ENCODE measurements at places on chromosomes 7 and 10. TPM values are rescaled to one million over a fixed set of nuclear protein-coding genes. Genes with fewer than 3 reads are reported as not detected.

HMX3 gene
- total RNA-seq, result 0.36 TPM

GRCh38 chr7:128697302-128697905, 25.3 kb downstream of the GARIN1A start:
- no peak for DNase-seq

GRCh38 chr10:98694014-98694413, 247.3 kb upstream of the HPS1 start:
- DNase-seq, result no peak

DNA sequence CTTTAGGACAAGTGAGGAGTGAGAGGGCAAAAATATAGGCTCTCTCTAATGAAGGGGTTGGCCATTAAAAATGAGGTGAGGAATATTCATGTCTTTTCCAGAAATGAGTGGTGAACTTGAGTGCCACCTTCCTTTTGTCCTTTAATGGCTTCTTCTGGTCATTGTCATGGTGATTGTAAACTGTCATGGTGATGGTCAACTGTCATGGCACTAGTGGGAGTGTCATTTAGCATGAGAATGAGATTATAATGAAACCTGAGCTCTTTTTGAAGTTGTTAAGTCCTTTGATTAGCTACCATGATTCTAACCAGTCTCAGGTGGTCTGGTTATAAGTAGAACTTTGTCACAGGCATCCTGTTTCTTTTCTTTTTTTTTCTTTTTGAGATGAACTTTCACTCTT, 524.4 kb downstream of the NEBL start:
- no peak for DNase-seq

- no peak for DNase-seq
These were observed 5.9 kb upstream of the UPF2 start for GRCh38 chr10:12048547-12048946.

GRCh38 chr10:132392184-132392800, 4.7 kb upstream of the PWWP2B start:
- DNase-seq, result peak; percentile 1

- no peak for DNase-seq
These were observed 19.1 kb upstream of the GJD4 start for GRCh38 chr10:35585903-35586535.

MSMB gene
- total RNA-seq, result not detected

EVX1 gene
- total RNA-seq, result 0.87 TPM

DNA sequence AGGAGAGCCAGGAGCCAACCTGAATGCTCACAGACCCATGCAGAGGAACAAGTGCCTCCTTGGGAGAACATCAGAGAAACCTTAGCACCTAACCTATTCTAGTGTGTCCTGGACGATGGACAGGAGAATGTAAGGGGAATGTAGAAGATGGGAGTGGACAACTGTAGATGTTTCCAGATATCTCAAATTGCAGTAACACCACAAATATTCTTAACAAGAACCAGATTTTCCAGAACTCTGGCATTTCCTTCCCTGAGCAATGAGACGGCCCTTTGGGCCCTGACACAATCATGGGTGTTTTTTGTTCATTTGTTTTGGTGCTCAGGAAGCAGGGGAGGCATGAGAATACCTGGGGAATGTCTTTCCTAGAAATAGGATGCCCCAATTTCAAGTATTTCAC, 196.1 kb upstream of the PRSS1 start:
- DNase-seq, result no peak

- DNase-seq, result no peak
These were observed 100.8 kb downstream of the CUBN start for GRCh38 chr10:17028798-17029197.

DNA sequence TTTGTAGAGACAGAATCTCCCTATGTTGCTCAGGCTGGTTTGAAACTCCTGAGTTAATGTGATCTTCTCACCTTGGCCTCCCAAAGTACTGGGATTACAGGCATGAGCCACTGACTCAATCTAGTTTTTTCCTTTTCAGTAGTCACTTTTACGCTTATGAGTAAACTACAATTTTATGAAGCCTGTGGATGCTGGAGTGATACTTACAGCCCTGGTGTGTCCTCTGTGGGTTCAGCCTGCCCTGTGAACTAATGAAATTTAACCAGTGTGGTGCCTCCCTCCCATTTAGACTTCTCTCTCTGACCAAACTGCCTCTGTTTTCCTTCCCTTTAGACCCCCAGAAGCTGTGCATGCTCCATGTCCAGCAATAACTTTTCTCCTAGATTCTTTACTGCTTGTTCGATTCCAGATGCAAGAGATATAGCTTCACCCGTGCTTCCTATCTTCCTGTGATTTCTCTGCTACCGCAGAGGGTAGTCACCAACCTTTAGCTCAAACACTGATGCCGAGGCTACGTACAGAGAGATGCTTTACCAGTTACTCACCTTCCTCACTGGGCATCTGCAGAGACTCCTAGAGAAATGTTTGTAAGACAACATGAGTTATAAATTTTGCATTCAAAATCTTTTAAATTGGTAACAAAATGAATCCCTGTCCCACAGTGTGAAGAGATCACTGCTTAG, 90.8 kb downstream of the KIAA1217 start:
- DNase-seq, result no peak

STEAP1B gene
- total RNA-seq, result 0.47 TPM

GRCh38 chr10:60663850-60664249, 114.4 kb upstream of the CDK1 start:
- DNase-seq, result no peak

DNA sequence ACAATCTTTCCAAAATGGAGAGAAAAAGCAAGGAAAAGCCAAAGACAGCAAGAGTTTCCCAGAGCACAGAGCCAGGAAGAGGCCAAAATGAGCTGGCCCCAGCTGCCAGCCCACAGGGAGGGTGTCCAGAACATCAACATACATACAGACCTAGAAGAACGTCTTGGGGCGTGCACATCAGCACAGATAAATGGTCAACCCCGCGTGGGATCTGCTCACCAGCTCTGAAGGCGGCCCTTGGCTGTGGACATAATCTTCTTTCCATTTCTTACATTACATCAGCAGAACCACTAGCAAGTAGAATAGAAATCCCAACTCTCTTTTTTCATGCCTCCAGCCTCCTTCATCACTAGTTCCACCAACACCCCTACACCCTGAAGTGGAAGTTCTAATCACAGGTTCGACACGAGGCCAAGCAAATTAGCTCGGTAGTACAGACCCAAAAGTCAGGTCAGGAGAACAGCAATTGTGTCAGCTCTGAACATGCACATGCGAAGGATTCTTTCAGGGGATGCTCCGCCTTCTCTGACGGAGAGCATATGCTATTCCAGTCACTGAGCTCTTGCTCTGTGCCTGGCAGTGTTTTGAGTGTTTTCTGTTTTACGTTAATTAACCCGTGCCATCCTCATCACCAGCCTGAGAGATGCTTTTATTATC, 16.4 kb downstream of the SH3PXD2A start:
- no peak for DNase-seq

GRCh38 chr10:131860806-131861440, 39.9 kb upstream of the PPP2R2D start:
- DNase-seq, result peak; percentile 12

- no peak for DNase-seq
These were observed 151.9 kb upstream of the ITGB1 start for GRCh38 chr10:33109788-33110469.

DNA sequence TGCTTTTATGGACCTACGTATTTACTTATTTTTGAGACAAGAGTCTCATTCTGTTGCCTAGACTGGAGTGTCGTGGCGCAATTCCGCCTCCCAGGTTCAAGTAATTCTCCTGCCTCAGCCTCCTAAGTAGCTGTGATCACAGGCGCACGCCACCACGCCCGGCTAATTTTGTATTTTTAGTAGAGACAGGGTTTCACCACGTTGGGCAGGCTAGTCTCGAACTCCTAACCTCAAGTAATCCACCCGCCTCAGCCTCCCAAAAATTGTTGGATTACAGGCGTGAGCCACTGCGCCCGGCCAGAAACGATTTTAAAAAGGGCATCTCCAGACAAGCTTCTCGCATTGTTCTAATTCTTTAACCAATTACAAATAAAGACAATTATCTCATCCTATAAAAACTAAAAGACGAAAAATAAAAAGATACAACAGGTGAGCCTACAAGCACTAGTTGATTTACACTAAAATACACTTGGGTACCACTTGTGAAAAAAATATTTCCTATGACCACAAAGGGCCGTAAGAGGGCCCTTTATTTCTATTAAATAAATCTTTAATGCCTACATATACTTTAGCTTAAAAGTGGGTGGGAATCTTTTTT, 2.4 kb downstream of the TRA2A start:
- DNase-seq, result no peak

CDCA7L gene
- total RNA-seq, result 17.5 TPM

DNA sequence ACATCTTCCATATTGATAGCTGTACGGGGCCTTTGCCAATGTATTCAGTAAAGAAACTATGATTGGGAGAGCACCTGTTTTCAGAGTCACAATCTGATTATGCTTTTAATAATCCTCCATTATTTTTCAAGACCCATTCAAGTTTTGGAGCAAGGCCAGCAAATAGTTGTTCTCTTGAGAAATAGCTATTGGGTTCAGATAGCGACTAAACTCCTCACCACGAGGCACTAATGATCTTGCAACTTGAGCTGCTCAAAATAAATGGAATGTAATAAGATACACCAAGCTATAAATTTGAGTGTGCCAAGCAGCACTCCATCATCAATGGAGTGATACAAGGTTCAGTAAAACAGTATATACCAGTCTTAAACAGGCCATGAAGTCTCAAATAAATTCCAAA, 7.4 kb upstream of the MALRD1 start:
- no peak for DNase-seq

NUTM2D gene
- 5.1 TPM for total RNA-seq

- DNase-seq, result no peak
These were observed 4.1 kb downstream of the AGMO start for GRCh38 chr7:15557686-15558085.

HMX2 gene
- 0.20 TPM for total RNA-seq

DNA sequence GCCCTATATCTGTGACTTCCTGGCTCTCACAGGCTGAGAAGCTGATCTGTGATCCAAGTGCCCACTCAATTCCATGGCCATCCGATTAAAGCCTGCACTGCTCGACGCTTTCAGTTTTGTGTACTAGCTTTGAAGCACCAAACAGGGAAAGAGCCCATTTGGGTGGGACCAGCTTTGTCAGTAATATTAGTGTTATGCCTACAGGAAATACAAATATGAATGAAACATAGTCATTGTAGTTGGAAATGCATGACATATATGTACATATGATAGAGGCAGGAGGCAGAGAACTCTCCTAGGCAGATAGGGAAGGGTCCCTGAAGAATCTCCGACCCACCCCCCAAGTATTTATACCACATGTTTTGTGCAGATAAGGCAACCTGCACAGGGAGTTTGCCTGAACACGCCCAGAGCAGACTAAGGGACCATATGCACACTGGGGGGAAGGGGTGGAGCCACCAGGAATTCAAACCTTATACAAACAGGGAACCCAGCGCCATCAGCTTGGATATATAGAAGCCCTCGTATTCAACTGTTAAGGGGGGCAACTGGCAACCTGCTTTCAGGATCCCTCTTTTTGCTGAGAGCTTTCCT, 653.2 kb downstream of the PARD3 start:
- DNase-seq, result no peak

Measured in left colon (tissue), 2 donors.